Activated naive CD8-positive, alpha-beta T cell treated with anti-CD3 and anti-CD28 coated beads for 36 hours (primary cell): ENCODE measurements at places on chromosomes 13 and 19. TPM values are rescaled to one million over a fixed set of nuclear protein-coding genes. Genes with fewer than 3 reads are reported as not detected.

DNA sequence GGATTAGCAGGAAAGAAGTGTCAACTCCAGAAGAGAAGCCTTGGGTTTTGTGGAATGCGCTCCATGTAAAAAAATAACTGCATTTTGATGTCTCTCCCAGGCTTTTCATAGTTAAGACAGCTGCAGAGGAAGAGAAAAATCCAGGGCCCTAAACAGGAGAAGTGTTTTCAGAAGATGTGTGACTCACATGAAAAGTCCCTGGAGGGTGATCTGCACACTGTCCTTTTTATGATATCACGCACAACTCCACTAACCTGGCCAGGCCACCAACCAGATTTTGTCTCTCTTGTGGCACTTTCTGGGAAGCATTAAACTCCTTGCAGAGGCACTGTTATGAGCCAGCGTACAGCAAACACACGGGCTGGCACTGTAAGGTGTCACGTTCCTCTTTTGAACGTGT lies 267.3 kb downstream of the FGF9 start:
- no peak for DNase-seq

DNA sequence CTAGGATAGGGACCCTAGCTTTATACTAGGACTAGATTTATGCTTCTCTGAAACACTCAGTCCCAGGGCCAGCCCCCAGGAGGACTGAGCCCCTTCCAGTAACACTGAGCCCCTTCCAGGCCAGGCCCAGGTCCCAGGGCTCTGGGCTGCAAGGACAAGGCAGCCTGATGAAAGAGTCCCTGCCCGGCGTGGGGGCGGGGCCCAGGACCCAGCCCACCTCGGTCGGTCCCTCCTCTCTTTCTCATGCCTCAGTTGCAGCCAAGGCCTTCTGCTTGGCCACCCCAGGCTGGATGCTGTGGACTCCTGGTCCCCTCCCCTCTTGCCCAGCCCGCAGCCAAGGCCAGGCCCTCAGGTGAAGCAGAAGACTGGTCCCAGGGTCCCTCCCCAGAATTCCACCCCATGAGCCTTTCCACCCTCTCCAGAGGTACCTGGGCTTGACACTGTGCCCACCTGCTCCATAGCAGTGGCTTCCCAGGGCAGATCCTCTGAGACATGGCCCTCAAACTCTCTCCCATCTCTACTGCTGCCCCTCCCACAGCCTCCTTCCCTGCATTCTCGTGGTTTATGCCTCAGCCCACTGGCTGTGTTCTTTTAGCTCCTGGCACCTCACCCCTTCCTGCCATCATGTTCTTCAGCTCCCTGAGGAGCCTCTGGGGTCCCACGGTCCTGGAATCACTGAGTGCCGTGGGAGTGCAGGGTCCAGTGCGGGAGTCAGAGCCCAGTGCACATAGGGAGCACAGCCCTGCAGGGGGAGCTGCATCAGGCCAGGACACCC lies 53.6 kb upstream of the C1QTNF9B start:
- DNase-seq = no peak

Gene ATXN8OS
- not detected for total RNA-seq

DNA sequence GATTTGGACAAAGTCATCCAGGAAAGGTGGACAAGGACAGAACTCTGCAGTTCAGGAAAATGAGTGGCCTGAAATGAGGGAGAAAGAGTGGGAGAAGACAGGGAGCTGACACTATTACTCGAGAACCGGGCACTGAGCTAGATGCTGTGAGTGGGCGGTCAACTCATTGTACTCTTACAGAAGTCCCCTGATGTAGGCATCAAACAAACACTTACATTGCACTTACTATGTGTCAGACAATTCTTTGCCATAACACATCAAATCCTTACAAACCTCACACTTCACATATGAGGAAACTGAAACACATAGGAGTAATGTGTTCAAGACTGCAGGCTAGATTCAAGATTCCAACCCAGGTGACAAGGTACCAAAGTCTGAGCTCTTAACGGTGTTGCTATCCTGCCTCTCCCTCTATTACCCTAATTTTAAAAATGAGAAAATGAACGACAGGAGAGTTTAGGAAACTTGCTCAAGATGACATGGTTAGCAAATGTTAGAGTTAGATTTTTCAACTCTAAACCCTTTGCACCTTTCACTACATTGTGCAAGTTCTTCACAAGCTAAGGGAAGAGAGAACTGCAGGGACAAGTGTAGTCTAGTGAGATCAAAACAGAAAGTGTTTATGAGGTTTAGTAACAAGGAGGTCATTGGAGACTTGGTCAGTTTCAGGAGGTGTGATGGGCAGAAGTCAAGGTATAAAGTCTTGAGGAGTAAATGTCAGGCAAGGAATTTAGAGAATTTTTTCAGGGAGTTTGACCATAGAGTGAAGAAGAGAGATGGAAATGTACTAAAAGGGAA lies 4.9 kb upstream of the MEDAG start:
- DNase-seq = no peak

DNA sequence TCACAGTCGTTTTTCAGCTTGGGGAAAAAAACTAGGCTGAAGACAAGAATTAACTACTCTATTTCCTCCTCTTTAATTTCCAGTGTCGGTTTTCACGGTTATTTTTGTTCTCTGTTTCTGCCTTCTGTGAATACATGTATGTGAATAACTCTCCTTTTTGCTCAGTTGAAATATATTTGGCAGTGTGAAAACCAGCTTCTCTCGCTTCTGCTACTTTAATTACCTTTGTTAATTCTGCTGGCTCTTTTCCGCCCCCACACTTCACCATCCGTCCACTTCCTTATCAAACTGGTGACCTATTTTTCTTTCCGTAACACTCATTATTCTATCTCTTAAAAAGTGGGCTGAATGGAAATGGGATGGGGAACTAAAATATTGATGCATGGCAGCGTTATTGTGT lies 126.4 kb downstream of the POU4F1 start:
- DNase-seq = no peak

GRCh38 chr19:19563348-19563848 lies 25.3 kb downstream of the CILP2 start:
- no peak for DNase-seq

DNA sequence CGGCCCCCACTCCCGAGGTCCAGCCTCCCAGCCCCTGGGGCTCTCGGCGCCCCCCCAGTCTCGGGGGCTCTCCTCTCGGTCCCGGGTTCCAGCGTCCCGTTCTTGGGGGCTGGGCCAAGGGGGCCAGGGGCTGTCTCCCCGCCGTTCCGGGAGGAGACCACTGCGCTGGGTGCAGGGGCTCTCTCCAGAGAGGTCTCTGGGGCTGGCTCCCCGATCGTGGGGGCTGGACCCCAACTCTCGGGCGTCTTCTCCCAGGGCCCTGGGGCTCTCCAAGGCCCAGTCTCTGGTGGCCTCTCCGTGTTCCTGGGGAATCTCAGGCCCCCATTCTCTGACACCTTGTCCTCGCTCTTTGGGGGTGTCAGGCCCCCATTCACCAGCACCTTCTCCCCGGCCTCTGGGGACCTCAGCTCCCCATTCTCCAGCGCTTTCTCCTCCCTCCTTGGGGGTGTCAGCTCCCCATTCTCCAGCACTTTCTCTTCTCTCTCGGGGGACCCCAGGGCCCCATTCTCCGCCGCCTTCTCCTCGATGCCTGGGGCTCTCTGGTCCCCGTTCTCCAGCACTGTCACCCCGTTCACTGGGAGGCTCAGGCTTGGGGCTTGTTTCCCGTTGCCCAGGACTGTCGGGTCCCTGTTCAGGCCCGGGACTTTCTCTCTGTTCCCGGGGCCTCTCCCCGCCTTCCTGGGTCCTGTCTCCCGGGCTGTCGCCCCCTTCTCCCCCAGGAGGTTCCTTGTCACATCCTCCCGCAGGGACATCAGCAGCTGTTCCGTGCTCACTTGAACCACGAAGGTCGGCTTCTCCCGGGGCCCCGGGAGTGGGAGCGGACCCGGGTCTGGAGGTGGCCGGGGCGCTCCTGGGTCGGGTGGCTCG lies 13.7 kb downstream of the LMTK3 start:
- DNase-seq = no peak

DNA sequence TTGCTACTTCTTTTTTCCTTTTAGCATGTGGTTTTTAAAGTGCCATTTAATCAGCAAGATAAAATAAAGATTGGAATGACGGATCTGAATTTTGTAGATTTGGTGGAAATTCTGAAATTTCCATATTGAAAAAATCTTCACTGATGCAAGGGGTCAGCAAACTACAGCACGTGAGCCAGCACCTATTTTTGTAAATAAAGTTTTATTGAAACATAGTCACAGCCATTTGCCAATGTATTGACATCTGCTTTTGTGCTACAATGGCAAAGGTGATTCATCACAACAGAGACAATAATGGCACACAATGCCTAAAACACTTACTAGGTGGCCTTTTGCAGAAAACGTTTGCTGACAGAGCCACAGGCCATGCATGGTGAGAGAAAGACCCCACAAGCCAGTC lies 226.4 kb downstream of the ABCC4 start:
- no peak for DNase-seq
